ENCODE measurements at places on chromosomes 2 and 18. TPM values are rescaled to one million over a fixed set of nuclear protein-coding genes. Genes with fewer than 3 reads are reported as not detected.

COL4A3 gene
- 0.14 TPM for total RNA-seq

DUSP19 gene
- total RNA-seq = 2.4 TPM

NPHP1 gene
- total RNA-seq = 6.1 TPM

MAP3K19 gene
- total RNA-seq = not detected

Measured in thoracic aorta endothelial cell (primary cell).